ENCODE measurements at places on chromosomes 6 and 20.

GRCh38 chr6:44332585-44332984, 9.9 kb upstream of the SPATS1 start:
- no peak for DNase-seq

- no peak for DNase-seq
Observed at GRCh38 chr6:137637121-137637520, 142.9 kb upstream of the OLIG3 start.

DNA sequence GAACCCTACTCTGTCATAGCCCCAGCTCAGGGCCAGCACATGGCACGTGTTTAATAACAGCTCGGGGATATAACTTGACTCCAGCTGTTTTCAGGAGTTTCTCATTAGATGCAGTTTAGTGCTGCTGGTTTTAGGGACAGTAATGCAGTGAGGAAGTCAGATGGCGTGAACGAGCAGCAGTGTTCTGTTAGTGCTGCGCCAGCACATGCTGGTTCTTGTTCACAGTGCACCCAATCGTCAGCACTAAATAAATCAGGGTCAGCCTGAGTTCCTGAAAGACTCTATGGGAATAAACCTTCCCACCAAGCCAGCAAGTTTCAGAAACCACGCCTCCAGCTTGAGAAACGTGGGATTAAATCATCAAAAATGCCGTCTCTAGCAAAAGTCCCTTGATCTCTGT, 235.9 kb upstream of the SUPT3H start:
- no peak for DNase-seq

GRCh38 chr6:16273256-16273655, 34.9 kb downstream of the GMPR start:
- no peak for DNase-seq

DNA sequence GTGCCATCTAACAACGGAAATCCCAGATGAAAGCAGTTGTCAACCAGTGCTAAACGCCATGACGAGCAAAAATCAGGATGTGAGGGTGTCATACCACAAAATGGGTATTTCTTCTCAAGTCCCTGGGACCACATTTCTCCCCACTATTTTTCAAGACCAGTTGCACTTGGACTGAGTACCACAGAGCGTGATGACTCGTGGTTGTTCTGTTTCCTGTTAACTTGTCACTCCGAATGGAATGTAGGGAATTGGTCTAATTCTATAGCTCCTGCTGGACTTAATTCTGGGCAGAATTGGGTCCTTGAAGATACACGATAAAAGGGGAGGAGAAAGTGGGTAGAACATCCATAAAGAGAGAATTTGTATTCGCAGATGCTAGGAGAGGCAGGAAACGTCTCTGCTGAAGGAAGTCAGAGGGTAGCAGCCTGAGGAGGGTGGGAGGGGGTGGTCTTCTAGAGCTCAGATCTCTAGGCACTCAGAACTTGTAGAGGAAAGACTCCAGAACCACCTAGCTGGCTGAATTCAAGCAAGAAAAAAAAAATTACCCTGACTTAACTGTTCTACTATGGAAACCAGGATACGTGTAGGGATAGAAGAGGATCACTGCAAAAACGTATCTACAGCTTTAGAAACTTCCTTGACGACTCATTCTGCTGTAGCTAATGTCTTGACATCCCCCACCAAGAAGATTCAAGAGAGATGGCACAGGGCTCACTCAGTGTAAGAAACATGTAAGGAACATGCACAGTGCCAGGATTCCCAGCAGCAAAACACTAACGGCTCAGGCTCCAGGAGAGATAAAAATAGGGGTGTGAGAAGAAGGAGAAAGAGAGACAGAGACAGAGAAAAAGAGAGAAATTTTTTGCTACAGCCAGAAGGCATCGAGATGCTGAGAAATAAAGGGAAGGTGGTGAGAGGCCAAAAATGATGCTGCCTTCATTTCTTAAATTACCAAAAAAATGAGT, 494.7 kb downstream of the CD83 start:
- DNase-seq: no peak

DNA sequence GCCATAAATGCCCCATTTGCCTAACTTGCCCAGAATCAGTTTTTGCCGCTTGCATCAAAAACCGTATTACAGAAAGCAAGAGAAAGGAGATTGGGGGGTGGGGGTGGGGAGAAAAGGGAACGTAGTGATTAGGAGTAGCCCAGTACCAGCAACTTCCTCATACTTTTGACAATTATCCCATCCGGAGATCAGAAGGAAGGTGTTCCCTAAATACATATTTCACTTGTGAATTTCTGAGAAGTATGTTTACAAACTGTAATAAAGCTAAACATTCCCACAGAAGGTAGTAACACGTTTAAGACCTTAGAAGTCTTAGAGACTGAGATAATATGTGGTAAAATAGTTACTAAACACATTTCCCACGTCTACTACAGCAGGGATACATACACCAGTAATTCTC, 14.5 kb downstream of the PREP start:
- DNase-seq: no peak

- DNase-seq: no peak
Observed at GRCh38 chr6:167796192-167796981, 30.3 kb upstream of the AFDN start.
